Stimulated activated CD4-positive, alpha-beta T cell treated with anti-CD3 and anti-CD28 coated beads, TNF-alpha, amount 100 ng/mL, for 1 hour (primary cell): ENCODE measurements at places on chromosomes 13 and 19.
A peak's percentile ranks its signal among the peaks of the same experiment; 100 is the strongest.

DNA sequence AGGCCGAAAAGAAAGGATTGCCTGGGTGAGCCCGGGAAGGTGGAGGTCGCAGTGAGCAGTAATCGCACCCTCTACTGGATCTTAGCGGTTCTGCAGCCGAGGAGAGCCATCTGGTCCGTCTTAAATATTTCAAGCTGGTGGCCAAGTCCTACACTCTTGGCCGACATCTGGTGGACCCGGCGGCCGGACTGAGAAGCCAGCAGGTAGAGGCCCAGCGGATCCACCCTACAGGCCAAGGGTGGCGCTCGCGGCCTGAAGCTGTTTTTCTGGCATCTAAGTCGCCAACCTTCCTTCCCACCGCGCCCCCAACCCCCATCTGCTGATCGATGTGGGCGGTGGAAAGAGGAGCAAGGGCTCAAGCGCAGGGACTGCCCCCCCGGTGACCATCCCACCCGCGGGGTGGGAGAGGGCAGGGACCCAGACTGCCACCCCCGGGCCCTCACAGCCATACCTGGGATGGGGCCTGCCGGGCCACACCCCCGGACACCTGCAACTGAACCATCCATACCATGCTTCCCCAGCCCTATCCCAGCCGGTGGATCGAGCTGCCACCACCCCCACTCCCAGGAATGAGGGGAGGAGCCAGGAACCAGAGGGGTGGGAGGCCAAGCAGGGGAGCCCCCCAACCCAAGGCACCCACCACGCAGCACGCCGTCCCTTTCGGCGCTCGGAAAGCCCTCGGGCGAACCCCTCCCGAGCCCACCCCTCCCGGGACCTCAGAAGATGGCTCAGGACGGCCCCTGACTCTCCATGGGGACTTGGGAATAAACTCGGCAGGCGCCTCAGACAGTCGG is 46.3 kb upstream of the ZNF730 start:
- DNase-seq: no peak

GRCh38 chr13:76993021-76993420 is 1.1 kb downstream of the CLN5 start:
- DNase-seq: no peak

- no peak for DNase-seq
Observed at GRCh38 chr19:45323671-45324081, 1.0 kb upstream of the CKM start.

DNA sequence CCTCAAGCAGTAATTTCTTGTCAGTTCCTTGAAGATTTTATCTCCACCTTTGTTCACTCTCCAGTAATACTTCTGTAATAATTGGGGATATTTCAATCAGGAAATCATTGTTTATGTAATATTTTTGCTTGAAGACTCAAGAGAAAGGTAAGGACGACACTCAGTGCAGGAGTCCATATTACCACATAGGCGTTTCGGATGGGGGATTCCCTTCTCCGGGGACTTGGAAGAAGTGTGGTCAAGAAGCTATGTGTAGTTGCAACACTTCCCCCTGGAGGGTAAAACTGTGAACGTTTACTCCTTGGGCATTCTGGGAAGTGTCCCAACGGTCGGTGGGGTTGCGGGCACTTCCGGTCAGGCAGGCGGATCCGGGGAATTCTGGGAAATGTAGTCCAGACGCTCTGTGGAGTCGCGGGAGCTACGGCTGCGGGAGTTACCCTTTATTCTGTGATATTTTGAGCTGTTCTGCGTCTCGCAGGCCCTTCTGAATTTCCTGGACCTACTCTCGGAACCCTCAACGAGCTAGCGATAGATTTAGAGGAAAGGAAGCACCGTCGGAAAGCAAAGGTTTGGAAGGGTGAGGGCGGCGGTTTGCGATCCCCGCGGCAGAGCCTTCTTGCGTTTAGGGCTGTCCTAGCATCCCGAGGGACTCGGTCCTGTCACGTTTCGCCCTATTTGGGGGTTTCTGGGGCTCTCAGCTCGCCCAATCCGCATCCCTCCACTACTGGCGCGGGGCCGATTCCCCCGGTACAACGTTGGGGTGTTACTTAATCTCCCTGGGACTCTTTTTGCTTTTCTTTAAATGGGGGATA is at the start of gene ZNF221:
Gene ZNF221 (plus strand): TSS at position 395 of the 812 bp plus-strand sequence. CDS start 11,499 bp downstream, outside the sequence.
- DNase-seq: peak; percentile 5

DNA sequence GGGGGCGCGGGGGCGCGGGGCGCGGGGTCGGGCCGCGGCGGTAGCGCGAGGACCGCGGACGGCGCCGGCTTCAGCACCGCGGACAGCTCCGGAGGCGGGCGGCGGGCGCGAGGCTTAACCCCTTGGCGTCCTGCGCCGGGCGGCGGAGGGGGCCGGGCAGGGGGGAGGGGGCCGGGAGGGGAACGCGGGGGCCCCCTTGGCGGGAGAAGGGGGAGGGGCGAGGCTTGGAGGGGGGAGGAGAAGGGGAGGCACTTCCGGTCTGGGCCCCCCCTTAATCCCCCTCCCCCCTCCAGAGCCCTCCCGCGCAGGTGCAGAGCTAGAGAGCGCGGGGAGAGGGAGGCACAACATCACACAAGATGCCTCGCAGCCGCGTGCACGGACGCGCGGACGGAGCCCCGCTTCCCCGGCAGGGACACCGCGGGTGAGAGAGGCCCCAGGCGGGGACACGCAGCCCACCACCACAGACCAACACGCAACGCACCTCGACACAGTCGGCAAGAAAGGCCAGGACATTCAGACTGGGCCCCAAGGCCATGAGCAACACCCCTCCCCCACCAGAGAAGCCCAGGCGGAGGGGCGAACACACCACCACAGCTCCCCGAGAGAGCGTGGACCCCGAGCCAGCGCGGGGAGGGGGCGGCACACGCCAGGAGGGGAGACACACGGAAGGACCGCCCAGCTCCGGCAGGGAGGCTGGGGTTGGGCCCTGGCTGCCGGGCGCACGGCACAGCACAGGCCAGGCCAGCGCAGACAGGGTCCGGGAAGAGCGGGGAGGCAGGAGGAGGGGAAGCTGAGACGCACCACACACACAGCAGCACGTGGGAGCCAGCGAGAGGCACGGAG is 24.1 kb downstream of the SHANK1 start:
- no peak for DNase-seq

DNA sequence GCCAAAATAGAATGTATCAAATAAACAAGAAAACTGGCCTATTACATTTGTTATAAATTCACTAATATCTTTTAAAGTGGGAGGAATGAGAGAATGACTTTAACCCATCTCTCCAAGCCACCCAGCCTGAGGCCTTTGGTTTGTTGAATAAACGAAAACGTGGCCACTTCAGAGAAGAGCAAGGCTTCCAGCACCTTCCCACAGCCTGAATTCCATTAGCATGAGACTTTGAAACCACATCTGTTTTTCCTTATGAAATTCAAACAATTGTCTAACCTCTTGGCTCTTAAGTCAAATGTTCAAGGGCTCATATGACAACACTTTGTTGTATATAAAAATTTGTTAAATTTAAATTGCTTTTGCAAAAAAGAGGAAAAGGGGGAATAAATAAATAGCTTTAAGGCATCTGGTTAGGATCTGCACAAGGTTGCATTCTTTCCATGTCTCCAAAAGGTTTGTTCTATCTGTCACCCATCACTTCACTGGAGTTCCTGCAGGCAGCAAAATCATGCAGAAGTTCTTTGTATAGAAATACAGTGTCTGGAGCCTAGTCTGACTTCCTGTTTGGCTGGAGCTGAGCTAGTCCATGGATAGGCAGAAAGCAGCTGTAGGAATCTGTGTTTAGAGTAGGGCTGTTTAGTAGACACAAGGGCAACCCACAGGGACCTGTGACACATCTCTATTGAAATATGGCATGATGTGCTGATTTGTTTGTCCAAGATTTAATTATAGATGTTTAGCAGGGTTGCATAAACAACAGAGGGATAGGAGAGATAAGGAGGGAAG is 502.3 kb downstream of the KCTD12 start:
- DNase-seq: no peak

DNA sequence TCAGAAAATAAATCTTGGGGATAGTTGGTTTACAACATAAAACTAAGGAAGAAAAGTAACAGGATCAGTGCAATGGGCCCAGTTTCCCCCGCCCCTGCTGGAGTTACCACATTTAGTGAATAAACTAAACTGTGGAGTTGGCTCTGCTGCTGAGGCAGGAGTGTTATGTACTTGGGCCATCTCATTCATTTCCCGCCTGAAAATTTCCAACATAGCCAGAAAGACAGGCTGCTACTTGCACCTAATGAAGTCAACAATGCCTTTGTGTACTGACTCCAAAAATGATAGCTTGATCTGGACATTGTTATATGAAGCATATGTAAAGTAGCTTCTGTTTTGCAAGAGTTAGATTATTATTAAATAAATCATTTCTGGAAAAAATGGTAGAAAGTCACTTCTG is 7.9 kb upstream of the RNASEH2B start:
- no peak for DNase-seq

GRCh38 chr19:1243768-1244692 is 2.5 kb downstream of the ATP5F1D start:
- DNase-seq: peak; percentile 71

- DNase-seq: no peak
Observed at GRCh38 chr13:34864671-34865070, 77.4 kb upstream of the NBEA start.

GRCh38 chr13:47277774-47278173 is 380.9 kb upstream of the HTR2A start:
- DNase-seq: no peak

DNA sequence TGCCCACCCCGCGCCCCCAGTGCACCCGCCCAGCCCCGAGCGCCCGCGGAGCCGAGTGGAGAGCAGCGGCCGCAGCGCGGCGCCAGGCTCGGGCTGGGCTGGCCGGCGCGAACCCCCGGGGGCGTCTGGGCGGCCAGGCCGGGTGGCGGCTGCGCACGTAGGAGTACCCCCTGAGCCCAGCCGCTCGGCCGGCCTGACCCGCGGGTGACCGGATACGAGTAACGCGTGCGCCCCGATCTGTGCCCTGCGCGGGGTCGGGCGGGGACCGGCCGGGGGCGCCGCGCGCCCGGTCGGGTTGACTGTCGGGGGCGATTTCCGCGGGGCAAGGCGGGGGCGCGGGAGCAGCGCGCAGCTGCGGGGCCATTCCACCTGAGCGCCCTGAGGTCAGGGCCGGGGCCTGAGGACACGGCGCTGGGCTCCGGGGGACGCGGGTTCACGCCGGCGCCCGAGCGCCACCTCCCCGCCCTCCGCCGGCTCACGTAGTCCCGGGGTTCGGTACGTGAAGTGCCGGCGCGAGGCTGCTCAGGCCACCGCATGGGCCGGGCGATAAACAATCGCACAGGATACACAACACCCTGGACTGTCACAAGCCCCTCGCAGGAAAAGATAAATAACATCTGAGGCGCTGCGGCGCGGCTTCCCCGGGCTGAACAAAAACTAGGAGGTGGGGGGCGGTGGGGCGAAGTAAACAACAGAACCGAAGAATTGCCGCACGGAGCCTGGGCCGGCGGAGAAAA is 37.6 kb upstream of the FLT1 start:
- DNase-seq: no peak

DNA sequence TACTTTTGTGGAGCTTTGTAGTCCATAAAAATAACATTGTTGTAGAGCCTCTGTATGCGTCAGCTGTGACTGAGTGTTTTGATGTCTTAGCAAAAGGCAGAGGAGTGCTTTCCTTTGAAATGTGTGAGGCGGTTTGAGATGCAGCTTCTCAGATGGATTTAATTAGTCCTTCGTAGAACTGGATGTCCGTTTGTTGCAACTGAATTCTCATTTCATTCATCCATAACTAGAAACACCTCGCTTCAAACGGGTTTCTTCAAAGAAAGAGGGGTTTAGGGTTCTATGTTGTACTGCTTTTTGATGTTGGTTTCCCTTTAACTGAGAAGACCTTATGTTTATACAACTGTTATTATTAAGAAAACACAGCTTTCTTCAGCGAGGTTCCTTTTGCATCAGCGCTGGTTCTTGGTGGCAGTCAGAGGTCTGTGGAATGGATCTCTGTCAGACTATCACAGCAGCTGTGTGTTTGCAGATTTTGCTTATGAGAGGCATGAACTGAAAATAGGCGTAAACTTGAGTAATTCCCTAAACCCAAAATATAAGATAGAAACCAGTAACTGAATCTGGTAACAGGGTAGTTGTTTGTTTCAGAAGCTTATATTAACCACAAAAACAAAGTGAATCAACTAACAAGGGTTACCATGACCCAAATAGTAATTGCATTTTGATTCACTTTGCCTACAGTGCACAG is 194.4 kb downstream of the GGACT start:
- DNase-seq: no peak

DNA sequence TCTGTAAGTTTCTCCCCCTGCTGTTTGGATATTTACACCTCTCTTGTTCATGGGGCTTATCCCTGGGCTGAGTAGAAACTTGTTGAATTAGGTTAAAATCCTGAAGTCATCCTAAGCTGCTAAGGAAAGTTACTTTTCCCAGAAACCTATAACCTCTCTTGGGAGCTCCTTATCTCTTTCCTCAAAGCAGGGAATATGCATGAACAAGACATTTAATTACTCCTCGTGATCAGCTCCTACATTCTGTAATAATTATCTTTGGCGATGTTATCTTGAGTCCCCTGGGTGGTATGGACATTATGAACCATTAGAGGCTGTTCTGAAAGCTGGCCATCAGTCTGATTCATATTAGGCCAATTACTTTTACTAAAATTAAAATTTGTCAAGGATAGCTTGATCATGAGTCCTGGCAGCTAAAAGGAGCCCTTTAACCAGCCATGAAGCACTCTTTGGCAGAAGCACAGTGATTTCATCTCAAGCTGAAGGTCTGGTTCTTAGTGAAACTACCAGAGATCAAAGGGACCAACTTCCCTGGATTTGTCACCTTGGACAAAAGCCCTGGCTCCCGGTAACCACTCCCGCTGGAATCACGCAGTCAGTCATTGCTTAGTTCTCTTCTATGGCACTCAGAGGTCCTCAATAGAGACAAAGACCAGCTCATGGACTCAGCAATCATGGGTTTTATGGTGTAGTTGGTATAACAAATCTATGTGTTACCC is 811.8 kb downstream of the UQCRFS1 start:
- DNase-seq: no peak

DNA sequence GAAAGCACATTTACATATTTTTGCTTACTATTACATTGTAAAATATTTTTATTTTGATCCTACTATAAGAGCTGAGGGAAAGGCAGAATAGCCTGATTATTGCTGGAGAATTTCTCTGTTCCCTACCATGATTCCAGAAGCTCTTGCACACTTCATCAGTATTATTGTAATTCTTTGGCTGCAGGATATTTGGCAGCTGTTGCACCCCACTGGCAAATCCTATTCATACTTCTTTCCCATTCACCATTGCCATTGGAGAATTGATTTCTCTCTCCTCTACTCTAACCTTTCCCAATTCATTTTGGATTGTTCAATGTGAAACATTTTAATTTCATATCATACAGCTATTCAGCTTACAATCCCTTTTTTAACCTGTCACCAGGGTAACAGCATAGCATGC is 238.0 kb downstream of the GGACT start:
- DNase-seq: no peak

GRCh38 chr13:98571955-98572662 is 4.8 kb downstream of the STK24 start:
- DNase-seq: no peak
